NCI-H1092 treated with DMSO at 0.1 percent for 48 hours (cell line): ENCODE measurements at places on chromosomes 11 and 22.

- no peak for DNase-seq
These were observed 29.6 kb downstream of the SBF1 start for GRCh38 chr22:50445071-50445879.

DNA sequence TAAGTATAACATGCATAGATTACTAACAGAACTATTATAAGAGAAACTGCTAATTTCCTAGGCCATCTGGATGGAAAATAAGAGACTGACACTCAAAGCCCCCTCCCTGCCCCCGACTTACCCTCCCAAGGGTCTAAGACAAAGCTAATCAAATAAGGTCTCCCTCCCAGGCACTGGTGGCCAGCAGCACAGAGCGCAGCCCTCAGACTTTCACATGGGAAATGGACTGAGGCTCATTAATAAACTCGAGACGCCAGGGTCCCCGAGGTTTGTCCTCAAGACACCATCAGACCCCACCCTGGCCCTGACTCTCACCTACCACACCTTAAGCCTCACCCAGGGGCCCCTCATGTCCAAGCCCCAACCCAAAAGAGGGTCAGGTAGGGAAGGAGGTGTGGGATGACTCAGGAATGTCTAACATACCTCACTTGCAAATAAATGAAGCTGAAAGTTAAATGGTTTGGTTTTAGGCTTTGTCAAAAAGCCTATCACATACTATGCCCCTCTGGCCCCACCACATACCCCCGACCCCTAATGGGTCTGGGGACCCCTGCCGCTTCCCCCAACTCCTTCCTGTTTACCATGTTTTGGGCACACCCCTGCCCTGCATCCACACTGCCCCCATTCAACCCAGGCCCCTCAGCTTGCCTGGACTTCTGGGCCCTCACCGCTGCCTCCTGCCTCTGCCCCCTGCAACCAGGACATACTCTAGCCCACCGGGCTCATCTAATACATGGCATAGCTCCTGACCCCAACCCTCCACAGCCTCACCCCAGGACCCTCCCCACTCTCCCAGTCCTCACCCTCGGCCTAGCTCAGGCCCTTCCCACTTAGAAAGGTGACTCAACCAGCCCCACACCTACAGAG is 11.4 kb downstream of the ARAP1 start:
- no peak for DNase-seq

- no peak for DNase-seq
These were observed 157.6 kb downstream of the RAB38 start for GRCh38 chr11:88017666-88018065.

GRCh38 chr22:17824457-17824856 is 50.2 kb upstream of the BID start:
- no peak for DNase-seq

DNA sequence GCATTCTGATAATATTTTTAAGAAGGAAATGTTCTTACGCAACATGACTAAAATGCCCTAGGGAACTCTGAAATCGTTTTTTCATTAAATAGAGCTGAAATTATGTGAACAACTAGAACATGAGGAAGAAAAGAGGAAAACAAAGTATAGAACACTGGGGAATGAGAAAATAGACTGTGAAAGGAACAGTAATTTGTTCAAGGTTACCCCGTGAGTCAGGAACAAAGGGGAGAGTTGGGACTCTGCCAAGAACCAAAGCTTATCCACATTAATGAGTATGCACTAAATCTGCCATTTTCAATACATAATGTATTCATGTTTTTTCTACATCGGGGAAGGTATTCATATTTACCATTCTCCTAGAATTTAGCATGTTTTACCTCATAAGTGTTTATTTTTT is 961.8 kb upstream of the CCDC90B start:
- DNase-seq: peak; percentile 9

DNA sequence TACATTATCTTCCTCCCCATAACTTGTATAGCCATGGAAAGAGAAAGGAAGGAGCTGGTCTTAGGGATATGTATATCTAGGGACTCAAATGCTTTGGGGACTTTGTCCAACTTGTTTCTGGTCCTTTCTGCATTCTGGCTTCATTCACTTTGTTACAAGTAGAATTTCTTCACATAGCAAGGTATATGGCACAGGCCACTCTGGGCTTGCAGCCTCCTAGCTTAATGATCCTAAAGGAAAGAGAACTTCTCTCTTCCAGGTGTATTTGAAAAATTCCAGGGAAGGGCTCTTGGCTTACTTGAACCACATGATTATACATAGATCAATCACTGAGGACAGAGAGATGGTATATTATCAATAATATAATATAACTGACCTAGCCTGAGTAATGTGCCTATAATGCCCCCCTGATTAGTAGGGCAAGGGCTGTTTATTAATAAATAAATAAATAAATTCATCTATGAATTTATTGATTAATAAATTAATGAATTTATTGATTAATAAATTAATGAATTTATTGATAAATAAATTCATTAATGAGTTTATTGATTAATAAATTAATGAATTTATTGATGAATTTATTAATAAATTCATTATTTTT is 48.2 kb upstream of the CEP295 start:
- DNase-seq: no peak

DNA sequence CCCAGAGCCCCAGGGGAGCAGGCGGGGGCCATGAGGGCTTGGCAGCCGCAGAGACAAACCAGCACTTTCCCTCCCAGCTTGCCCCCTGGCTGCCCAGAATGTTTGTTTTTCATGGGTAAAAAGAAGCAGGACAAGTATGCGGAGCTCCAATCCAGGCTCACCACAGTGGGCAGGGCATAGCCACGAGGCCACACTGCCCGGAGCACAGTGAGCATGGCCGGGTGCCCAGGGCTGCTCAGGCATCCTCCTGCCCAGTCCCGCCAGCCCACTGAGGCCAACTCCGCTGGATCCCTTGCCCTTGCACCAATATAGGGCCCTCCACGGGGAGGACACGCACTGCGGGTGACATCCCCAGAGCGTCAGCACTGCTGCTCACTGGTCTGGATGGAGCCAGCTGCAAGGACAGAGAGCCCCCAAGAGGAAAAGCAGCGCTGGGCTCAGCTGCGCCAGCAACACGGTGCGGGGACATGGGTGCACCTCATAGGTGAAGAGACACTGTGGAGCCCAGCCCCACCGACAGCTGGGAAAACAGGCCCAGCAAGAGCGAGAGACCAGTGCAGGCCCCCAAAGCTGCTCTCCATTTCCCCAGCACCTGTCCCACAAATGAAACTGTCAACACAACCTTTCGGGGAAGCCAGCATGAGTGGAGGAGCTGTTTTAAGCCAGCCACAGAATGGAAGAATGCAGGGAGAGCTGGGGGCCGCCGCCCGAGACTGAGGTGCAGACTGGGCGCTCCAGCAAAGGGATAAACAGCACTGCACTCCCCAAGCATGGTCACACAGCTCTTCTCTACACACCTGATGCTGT is 24.8 kb downstream of the ARVCF start:
- DNase-seq: no peak

- DNase-seq: no peak
These were observed 90.3 kb upstream of the CD82 start for GRCh38 chr11:44475114-44475686.

GRCh38 chr11:16899708-16900303 is 114.4 kb downstream of the PLEKHA7 start:
- DNase-seq: no peak

DNA sequence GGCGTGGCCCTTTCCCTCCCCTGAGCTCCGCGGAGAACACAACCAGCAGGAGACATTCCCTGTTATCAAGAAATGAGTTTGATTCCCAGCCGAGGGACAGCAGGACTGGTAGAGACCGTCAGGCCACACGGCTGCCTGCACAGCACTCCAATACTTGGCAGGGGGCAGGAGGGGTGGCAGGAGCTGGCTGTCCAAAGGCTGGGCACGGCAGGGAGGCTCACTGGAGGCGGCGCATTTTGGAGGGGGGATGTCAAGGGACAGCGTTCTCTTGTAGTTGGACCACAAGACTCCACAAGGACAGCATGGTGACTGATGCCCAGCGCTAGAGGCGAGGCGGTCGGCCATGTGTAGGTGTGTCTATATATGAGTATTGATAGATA is 66.7 kb upstream of the A4GALT start:
- no peak for DNase-seq

GRCh38 chr11:1672613-1673350 is 24.2 kb upstream of the KRTAP5-6 start:
- DNase-seq: no peak

- no peak for DNase-seq
These were observed 646.0 kb downstream of the TBC1D22A start for GRCh38 chr22:47408409-47408808.

GRCh38 chr22:16838073-16838472 is 12.9 kb upstream of the XKR3 start:
- no peak for DNase-seq

DNA sequence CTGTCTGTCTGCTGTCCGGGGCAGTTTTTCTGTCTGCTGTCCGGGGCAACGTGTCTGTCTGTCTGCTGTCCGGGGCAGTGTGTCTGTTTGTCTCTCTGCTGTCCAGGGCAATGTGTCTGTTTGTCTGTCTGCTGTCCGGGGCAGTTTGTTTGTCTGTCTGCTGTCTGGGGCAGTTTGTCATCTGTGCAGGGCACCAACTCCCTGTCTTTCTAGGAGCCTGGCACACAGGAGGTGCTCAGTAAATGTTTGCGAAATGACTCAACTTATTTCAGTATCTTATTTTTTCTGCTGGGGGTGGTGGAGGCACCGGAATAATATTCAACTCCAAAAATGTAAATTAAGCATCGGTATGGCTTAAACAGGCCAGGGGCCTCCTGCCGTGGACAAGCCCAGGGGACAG is 12.0 kb upstream of the TTLL12 start:
- no peak for DNase-seq

DNA sequence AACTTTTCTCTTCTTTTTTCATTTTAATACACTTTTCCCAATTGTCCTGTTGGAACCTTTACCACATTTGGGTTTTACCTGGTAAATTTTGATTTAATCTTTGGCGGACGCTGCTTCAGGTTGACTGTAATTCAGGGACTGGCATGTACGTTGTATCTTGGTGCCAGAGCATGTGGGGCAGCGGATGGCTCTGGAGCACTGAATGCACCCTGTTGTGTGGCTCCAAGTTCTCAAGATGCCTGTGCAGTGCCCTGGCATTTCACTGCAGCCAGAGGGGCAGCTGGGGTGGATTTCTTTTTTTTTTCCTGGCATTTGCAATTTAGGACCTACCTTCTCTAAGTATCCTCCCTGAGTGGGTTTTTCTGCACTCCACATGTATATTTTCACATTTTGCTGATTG is 242.2 kb downstream of the BLID start:
- DNase-seq: no peak

DNA sequence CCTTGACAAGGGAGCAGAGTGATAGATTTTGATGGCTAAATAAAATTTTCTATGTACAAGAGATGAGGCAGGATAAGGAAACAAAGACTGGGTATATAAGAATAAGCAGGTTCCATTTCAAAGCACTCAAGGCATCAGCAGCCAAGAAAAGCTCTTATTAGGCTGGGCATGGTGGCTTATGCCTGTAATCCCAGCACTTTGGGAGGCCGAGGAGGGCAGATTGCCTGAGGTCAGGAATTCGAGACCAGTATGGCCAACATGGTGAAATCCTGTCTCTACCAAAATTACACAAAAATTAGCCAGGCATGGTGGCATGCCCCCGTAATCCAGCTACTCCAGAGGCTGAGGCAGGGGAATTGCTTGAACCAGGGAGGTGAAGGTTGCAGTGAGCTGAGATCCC is 563.4 kb upstream of the CCDC179 start:
- no peak for DNase-seq

DNA sequence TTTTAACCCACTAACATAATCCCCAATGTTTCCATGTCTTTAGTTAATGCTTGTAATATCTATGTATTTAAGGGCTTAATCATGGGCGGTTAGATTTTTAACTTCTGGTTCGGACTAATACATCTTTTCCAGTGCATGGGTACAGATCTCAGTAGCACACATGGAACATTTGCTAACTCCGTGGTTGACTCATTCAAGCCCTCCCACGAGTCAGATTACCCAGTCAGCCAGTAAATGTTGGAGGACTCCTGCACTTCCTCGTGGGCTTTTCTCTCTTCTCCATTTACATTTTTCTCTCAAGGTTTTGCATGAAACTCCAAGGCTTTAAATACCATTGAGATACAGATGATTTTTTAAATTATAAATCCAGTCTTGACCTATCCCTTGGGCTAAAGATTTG is 313.9 kb downstream of the ST3GAL4 start:
- no peak for DNase-seq

DNA sequence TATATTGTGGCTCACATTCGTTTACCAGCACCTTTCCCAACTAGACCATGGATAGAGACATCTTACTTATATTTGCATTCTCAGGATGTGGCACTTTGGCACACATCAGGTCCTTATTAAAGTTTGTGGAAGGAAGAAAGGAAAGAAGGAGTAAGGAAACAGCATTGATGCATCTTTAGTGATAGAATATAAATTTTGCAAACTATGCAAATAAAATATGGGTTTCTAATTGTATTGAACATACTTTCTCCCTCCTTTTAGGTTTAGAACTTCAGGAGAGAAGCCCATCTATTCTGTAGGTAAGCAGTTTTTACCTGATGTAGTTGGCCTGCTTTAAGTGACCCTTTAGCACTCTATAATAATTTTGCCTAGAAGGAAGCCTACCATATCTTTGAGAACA is 20.4 kb downstream of the MRPL48 start:
- no peak for DNase-seq

DNA sequence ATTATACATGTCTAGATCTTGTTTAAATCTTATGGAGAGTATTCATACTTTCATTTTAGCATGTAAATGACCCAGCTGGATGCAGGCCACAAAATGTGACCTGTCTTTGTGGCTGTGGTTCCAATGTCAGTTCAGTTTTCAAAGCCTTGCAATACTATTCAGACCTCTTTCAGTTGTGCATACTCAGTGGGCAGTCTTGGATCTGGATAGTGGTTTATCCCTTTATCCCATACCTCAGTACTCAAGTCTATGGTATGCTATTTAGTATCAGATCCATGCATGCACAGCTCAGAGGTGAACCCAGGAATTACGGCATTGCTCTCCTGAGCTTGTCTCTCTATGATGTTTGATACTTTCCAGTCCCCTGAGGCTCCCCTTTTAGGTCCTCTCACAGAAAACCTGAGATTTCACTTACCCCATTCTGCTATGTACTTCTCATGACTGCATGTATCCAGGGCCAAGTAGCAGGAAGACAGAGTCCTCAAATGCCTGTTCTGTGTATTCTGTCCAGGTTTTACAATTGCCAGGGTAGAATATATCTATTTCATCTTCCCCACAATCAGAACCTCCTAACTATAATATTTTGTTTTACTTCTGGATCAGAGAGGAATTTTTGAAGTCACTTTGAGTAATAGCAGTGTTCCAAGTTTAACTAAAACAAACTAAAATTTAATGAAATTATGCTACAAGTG is 6.9 kb upstream of the P4HA3 start:
- no peak for DNase-seq

- no peak for DNase-seq
These were observed 63.1 kb downstream of the PIWIL4 start for GRCh38 chr11:94630221-94630620.
